Stimulated activated naive CD8-positive, alpha-beta T cell treated with anti-CD3 and anti-CD28 coated beads, Interleukin-15, Interleukin-2, amounts not matched to agents 100 U/mL and 50 U/mL, for 24 hours (primary cell): ENCODE measurements at places on chromosomes 2 and 18.
A peak's percentile ranks its signal among the peaks of the same experiment; 100 is the strongest.

GRCh38 chr18:8799001-8799400 is 93.6 kb downstream of the MTCL1 start:
- no peak for DNase-seq

GRCh38 chr2:168944065-168944464 is 43.0 kb downstream of the G6PC2 start:
- DNase-seq, result no peak

GRCh38 chr2:219482674-219483405 is 15.9 kb upstream of the GMPPA start:
- no peak for DNase-seq

GRCh38 chr2:63440612-63441011 is 147.7 kb downstream of the WDPCP start:
- DNase-seq, result no peak

DNA sequence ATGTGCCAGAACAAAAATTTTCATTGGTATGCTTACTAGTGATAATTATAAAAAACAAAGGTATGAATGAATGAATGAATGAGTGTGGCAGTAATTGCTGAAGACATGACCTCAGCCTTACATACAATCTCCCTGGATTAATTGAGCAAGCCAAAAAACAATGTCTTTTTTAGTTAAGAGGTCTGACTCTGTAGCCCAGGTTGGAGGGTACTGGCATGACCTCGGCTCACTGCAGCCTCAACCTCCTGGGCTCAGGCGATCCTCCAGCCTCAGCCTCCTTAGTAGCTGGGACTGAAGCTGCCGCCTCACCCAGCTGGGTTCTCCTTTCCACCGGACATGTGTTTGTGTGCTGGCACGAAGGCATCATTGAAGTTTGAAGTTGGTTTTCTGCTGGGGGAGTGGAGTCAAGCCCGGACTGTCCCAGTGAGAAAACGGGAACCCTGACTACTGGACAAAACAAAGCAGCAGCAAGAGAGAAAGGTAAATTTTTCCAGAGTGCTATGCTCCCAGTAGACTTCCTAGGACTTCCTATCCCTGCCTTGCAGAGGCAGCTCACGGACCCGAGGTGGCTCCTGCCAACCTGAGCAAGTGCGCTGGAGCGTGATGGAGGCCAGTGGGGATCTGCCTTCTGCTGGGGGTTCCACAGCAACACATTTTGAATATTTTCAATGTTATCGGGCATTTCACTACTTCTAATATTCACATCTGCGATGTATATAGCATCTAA is 6.4 kb upstream of the IMP4 start:
- DNase-seq, result no peak

DNA sequence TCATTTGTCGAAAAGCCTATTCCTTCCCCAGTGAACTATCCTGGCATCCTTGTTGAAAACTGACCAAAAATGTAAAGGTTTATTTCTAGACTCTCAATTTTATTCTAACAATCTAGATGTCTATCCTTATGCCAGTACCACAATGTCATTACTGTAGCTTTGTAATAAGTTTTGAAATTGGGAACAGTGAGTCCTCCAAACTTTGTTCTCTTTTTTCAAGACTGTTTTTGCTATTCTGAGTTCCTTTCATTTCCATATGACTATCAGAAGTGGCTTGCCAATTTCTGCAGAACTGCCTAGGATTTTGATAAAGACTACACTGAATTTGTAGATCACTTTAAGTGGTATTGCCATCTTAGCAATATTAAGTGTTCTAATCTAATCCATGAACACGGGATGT is 9.7 kb downstream of the STARD7 start:
- DNase-seq, result no peak

DNA sequence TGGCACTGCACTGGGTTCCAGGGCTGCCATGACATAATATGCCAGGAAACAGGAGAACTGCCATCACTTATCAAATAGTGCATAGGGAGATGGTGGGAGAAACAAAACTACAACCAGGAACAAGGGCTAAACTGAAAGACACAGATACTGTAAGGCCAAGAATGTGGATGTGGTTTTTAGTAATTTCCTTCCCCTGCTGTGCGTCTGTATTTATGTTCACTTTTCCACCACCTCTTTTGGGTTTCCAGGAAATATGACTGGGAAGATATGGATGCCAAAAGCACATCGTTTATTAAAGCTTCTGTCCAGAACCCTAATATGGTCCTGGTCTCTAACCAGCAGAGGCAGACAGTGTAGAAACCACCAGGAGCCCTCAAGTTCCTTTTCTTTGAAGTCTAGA is 759.7 kb upstream of the FANCL start:
- no peak for DNase-seq

- DNase-seq, result no peak
These were observed 38.7 kb upstream of the UXS1 start for GRCh38 chr2:106232638-106233349.

DNA sequence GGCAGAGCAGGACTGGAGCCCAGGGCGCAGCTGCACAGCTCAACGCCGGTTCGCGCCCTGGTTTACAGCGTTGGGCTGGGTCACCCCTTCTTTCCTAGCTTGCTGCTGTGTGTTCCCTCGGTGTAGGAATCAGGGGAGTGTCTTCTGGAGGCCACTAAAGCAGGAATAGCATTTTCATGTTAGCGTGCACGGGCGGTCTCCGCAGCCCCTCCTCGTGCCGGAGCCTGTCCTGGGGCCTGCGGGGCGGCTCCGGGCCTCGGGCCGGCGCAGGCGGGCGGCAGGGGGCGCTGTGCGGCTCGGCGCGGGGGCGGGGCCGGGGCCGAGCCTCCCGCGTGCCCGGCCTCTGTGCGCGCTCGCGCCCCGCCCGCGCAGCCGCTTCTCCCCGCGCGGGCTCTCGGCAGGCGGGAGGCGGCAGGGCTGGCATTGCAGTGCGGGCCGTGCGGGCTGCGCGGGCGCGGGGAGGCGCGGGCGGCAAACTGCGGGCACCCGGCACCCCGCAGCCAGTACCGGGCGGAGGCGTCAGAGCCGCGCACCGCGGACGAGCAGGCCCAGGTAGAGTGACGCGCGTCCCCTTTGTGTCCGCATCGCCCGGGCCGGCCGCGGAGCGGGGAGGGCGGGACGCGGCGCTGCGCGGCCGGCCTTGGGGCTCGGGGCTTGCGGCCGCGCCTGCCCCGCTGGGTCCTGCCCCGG is at the start of gene RNF144A:
Gene RNF144A, plus strand, starts transcription at position 342 of the 690 bp plus-strand sequence. CDS start 79,515 bp downstream, outside the sequence.
- DNase-seq, result peak; percentile 86

- DNase-seq, result no peak
These were observed 241.4 kb downstream of the NCKAP5 start for GRCh38 chr2:133326652-133327397.

GRCh38 chr2:240963868-240964703 is 34.3 kb upstream of the SNED1 start:
- no peak for DNase-seq

DNA sequence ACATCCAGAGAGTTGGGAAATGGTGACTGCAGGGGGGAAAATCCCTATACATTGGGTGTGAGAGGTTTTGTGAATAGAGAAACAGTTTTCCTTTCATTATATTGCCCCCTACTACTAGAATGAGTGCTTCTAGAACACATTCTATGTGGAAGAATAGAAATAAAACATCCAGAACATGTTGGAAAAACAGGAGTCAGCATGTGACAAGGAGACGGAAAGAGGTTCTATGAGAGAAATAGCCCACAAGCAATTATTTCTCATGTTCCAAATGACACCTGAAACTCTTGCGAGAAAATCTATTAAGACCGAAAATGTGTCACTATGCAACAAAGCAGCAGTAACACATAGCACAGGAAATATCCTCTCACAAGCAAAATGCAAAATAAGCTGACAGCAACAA is 202.7 kb upstream of the SPOPL start:
- no peak for DNase-seq

DNA sequence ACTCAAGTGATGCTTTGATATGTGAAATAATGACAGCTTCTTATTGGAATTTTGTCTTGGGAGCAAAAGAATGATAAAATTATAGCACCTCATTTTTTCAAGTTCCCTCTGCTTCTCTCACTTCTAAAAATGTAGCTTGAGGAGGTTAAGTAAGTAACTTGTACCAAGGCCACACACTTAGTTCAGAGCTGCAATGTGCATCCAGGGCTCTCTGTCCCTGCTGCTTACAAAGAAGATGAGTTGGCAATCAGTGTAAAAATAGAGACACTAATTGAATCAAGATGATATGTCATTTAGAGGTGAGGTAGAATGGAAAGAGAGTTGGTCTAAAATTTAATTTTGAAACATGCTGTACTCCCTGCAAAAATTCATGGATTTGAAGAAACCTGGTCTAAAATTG is 312.0 kb upstream of the TNP1 start:
- no peak for DNase-seq

DNA sequence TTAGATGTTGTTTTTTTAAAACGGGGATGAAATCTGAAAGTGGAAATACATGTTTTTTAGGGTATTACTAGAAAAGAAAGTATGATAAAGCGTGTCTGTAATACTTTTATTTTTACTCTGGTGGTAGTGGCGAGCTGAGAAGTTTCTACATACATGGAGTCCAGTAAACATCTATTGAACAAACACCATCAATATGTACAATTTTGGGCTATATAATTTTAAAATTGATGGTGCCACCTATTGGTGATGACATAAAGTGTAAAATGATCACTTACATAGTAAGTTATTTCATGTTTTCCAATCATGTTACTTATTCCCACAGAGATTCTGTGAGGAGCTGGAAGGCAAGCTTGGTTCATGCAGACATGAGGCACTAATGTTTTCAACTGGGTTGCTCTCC is 31.5 kb upstream of the NFE2L2 start:
- DNase-seq, result no peak

DNA sequence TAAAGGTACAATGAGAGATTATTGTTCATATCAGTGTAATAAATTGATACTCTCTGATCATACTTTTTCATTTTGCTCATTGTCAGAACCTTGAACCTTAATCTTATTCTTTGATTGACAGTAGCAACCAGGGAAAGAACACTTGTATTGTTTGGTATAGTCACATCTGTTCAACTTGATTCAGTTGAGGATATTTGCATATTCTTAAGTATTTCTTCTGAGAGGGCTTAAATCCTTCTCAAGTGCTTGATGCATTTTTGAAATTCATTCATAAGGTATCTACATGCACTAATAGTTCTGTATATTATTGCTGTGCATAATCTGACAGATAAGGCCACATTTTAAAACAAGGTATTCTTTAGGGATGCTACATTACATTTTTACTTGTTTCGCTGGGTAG is 118.9 kb downstream of the EHBP1 start:
- DNase-seq, result no peak

GRCh38 chr2:109133746-109134145 is 4.7 kb downstream of the SH3RF3 start:
- DNase-seq, result no peak

DNA sequence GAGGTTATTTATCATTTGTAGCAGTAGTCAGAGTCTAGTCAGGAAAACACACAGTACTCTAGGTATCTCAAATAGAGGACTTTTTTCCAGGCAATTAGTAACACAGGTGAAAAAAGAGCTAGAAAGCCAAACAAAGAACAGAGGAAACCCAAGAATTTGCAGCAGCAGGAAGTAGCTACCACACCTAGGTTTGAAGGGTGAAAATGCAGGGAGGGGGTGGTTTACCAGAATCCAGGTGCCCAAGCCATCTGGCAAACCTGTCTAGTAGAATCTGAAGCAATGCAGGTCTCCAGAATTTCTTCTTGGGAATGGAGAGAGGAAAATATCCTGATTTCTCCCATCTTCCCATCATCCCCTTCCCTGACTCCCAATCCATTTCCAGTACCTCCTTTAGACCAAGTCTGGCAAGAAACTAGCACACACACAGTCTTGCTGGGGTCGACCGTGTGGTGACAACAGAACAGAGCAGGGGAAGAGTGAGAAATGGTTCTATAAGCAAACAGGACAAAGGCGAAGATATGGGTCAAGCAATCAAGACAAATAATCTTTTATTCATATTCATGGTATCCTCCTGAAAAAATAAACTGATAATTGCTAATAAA is 231.9 kb upstream of the MMADHC start:
- no peak for DNase-seq

GRCh38 chr2:96120091-96120720 is 3.8 kb upstream of the ADRA2B start:
- DNase-seq, result no peak

GRCh38 chr2:109497911-109498870 is 115.6 kb downstream of the SEPTIN10 start:
- no peak for DNase-seq

- DNase-seq, result no peak
These were observed 103.0 kb downstream of the EHBP1 start for GRCh38 chr2:62808554-62808953.

- no peak for DNase-seq
These were observed 74.8 kb upstream of the FRZB start for GRCh38 chr2:182941121-182941722.

DNA sequence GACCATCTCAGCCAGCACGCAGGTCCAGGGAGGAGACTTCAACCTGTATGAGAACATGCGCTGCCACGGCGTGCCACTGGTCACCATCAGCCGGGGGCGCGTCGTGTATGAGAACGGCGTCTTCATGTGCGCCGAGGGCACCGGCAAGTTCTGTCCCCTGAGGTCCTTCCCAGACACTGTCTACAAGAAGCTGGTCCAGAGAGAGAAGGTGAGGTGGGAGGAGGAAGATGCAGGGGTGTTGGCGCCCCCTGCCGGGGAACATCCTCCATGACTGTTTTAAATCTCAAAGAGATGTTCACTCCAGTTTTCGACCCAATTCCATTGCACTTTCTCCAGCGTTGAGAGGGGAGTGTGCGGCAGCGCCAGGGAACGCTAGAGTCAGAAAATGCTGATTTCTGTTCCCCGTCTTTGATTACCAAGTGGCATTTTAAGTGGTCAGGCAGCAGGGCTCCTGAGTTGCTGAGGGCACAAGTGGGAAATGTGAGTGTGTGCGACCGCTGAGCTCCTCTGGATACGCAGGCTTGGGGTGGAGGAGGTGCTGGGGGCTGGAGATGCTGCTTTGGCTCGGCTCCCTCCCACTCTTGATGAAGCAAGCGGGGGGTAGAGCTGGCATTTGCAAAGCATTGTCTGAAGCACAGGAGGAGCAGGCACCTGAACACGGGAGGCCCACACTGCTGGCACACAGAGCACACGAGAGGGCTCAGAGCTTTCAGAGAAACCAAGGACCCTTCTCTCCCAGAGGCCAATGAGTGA is 27.7 kb upstream of the MAPRE3 start:
- DNase-seq, result peak; percentile 72

GRCh38 chr2:74079522-74080341 is 68.0 kb downstream of the BOLA3 start:
- no peak for DNase-seq

- DNase-seq, result peak; percentile 34
These were observed 29.1 kb downstream of the ARMC9 start for GRCh38 chr2:231227310-231228162.

DNA sequence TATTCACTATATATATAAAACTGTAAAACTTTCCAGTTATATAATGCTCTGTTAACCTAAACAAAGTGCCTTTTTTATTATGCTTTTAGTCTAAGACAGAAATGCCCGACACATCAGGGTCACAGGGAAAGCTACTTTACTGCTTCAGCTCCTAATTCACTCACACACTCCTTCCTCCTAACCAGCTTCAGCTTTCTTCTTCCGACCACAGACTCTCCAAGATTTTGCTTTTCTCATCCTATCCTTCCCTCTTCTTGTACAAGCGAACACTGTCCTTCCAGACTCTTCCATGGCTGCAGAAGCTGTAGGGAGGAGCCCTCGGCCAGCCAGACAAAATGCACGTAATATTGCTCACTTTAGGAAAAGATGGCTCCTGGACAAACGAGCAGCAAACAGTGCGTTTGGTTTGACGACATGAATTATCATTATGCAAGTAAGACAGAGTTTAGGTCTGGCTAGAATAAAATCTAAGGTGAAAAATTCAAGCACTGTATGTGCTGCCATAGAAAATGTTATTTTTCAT is 47.5 kb upstream of the HNRNPA3 start:
- peak; percentile 12 for DNase-seq

- no peak for DNase-seq
These were observed 35.0 kb downstream of the TTC32 start for GRCh38 chr2:19866771-19867170.
